ENCODE measurements at places on chromosomes 2 and 18.

DNA sequence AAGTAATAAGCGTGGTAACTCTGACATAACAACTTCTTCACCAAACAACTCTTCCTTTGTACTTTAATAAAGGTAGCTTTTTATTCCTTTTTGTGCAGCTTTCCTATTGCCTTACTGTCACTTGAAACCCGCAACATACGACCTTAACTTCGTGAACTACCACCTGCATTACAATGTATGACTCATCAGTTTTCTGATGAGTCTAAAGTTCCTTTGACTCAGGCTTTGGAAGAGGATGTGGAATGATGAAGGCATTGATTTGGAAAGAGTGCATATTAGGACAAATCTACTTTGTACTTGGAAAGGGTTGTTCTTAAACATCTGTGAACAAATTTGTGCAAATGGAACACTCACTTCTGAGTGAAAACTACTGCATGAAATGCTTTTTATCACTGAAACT lies 1012.1 kb downstream of the TMEM182 start:
- no peak for DNase-seq

DNA sequence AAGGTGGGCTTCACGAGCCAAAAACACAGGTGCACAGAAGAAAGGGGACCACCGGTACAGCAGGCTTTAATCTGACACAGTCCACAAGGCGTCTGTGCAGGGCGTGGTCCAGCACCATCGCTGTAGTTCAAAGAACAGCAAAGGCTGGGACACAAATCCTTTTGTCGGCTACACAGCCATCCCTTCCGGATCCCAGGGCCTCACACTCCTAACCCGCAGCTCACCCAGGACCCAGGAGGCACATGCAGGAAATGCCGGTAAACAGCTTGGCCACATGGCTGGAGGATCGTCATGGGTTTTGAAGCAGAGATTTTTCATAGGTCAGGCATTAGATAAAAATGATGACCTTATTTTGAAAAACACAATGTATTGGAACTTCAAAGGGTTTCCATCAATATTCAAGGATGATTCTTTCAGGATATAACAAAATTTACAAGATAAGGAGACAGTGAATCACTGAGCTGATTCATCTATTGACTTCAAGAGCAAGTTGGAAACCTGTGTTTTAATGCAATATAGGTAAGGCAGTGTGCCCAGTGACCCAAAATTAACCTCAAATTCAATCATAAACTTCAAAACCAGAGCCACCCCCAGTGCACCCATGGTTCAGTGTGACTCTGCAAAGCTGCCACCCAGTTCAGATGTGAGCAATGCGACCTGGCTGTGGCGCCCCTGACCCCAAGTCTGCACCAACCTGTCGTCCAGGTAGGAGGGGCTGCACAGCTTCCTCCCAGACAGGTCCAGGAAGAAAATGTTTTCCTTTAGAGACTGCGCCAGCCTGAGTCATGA lies 74.4 kb downstream of the TMEM18 start:
- no peak for DNase-seq

GRCh38 chr2:15263976-15264685 lies 297.0 kb downstream of the NBAS start:
- no peak for DNase-seq

- no peak for DNase-seq
Observed at GRCh38 chr18:61742565-61743429, 150.0 kb downstream of the RNF152 start.

DNA sequence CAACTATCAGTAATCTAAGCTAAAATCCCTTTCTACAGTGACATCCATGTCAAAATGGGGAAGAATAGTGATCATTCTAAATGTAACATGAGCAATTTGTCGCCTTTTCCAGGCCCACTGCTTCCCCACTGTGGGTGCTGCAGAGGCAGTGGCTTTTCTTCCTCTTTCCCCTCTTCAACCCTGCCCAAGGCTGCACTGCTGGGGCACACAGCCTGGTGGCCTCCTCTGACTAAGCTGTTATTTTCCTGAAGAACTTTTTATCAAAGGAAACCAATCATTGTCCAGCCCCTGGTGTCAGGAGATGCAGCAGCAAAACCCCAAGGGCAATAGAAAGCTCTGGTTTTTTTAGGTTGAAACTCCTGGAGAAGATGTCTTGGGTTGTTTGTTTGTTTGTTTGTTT lies 117.6 kb upstream of the KLF7 start:
- DNase-seq = no peak

DNA sequence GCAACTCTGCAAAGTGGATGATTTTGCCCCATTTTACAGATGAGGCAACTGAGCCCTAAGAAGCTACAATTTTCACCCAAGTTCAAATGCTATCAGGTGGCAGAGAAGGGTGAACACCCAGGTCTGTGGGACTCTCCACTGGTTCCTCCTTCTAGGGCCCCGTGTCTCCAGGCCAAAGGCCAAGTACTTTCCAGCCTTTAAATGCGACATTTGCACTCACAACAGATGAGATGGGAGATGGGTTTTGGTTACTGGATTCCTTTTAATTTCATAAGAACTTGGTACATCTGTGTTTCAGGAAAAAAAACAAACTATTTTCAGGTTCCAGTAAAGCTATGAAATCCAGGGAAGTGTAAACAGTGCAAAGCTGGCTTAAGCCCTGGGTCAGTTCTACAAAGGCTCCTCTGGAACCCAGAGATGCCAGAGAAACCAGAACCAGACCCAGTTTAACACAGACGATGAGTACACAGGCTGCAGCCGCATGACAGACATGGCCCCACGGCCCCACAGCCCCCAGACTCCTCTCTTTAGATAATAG lies 361.7 kb downstream of the ANAPC1 start:
- no peak for DNase-seq

- no peak for DNase-seq
Observed at GRCh38 chr2:130818809-130819208, 17.9 kb upstream of the ARHGEF4 start.

DNA sequence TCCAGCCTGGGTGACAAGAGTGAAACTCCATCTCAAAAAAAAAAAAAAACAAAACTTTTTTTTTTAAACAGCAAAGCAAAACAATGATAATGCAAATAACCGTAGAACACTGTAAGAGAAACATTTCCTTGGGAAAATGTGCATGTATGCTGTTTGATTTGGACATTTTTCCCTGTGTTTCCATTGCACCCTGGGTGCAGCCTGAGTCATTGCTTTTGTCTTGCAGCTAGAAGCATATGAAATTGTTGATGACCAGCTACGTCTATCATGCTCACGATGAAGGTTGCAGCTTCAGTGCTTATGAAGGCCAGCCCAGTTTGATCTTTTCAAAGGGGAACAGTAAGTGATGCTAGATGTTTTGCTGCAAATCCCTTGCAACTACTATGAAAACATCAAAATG lies 41.5 kb downstream of the MOGAT1 start:
- no peak for DNase-seq

- DNase-seq = no peak
Observed at GRCh38 chr2:126749537-126749936, 93.6 kb downstream of the GYPC start.

DNA sequence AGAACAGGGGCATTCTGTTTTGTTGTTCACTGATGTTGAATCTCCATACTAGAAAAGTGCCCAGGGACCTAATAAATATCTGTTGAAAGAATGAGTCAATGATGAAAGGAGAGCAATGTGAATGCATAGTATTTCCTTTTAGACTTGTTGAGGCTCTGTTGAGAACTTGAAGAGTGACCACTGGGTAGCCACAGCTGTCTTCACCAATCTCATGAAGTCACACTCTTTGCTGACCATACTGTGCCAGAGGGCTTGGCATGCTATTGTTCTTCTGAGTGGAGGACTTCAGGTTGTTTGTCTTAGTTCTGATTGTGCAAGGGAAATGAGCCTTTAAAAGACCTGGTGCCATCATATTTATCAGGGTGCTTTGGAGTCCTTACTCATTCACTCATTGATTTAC lies 41.6 kb upstream of the NT5C1B start:
- DNase-seq = no peak

- DNase-seq = no peak
Observed at GRCh38 chr18:64116571-64117175, 32.2 kb downstream of the LINC00305 start.

DNA sequence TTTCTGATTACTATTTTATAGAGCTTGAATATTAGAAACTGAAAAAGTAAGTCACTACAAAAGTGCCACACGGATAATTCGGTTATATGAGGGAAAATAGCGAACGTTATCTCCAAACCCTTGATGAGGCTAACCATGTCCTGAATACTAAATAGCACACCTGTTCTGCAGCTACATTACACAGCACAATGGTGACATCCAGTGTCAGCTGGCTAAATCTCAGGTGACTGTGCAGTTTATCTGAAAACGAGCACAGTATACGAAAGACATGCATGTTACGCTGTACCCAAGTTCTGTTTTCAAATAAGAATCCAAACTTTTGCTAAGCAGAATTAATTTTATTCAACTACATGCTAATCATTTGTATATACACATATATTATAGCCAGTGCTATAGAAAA lies 9.0 kb downstream of the CCDC68 start:
- DNase-seq = no peak

GRCh38 chr2:190596993-190597392 lies 51.9 kb upstream of the NAB1 start:
- DNase-seq = no peak

DNA sequence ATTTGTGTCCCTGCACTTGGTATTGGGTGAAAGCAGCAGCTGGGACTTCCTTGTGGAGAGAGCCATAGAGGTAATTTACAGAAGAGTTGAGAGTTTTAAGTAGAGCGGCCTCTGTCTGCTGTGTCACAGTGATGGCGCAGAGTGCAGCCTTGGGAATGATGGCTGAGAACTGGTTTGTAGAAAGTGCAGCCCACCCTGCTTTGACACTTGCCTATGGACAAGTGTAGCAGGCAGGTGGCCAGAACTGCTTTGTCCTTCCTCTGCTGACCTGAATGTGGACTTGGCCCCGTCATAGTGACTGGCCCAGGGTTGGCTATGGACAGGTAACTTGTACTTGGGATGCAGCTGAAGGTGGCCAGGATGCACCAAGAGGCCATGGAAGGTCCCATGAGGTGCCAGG lies 6.4 kb upstream of the ANO7 start:
- DNase-seq = no peak

GRCh38 chr2:177241711-177242120 lies 22.8 kb downstream of the NFE2L2 start:
- no peak for DNase-seq

DNA sequence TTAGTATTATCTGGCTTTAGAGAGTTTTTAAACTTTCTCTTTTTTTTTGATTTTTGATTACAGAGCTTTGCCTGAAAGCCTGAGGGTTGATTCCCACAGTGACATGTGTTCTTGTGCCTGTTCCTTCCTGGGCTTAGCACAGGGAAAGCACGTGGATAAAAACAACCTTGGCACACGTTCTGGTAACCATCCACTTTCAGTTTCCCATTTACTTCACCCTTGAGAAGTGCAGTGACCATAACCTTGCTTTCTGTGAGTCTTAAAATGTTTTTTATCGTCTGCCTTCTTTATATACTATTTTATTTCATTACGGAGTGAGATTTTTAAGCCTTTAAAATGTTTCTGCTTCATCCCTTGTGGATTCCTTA lies 11.5 kb downstream of the CD226 start:
- DNase-seq = no peak

- DNase-seq = no peak
Observed at GRCh38 chr2:23654756-23655155, 269.8 kb downstream of the KLHL29 start.

DNA sequence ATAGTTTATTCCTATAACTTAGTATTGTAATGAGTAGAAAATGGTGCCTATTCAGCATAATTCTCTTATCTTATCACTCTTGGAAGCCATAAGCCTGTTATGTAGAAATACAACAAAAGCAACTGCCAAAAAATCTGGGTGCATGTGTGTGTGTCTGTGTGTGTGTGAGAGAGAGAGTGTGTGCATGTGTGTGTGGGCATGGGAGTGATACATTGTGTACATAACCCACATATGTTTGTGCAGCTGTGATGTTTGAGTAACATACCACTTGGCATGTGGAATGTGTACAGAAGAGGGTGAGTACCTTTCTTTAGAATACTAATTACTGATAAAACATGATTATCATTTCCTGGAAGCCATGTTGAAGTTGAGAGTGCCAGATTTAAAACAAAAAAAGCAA lies 642.3 kb upstream of the SYT4 start:
- DNase-seq = no peak

GRCh38 chr2:191171708-191172355 lies 21.0 kb upstream of the STAT4 start:
- DNase-seq = no peak

DNA sequence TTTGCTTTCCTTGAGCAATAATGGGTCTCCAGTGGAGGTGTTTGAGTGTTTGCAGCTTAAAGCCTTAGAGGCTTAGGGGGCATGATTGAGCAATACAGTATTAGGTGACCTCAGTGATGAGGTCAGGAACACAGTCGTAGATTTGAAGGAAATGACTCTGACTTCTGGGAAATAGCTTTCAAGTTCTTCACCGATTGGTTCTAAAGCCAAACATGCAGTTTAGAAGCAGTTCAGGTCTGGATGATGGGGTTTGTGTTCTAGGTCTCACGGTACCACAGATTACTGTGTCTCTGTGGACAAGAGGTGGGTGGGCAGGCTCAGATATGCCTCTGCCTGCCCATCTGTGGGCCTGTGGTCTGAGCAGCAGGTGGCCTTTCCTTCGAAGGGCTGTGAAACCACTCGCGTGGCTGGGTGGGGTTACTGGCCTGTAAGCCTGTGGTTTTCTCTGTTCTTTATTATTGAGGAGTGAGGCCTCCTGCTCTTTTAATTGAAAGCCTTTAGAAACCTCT lies 7.8 kb downstream of the MTHFD2 start:
- no peak for DNase-seq

DNA sequence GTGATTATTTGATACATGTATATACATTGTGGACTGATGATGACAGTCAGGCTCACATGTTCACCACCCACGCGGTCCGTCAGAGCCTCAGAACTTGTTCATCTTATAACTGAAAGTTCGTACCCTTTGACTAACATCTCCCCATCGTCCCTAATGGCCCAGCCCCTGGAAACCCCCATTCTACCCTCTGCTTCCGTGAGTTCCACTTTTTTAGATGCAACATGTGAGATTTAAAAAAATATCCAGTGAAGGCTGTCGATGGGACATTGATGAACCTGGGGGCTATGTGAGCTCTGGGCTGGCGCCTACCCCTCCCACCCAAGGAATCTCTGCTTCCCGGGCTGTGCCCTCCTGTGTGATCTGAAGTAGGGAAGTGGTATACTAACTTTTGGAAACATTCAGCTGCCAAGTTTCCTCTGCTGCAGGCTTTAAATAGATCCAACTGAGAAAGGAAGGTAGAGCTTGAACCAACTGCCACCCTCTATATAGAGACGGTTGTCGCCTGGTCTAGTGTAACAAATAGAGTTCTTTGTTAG lies 163.8 kb downstream of the FAM210A start:
- no peak for DNase-seq

- no peak for DNase-seq
Observed at GRCh38 chr2:187580462-187581124, 26.4 kb upstream of the TFPI start.

GRCh38 chr2:241860184-241861078 lies 1.7 kb upstream of the PDCD1 start:
- DNase-seq = no peak

GRCh38 chr2:232781765-232782164 lies 5.4 kb upstream of the KCNJ13 start:
- no peak for DNase-seq

- no peak for DNase-seq
Observed at GRCh38 chr2:185268651-185269050, 470.0 kb upstream of the FSIP2 start.

- DNase-seq = no peak
Observed at GRCh38 chr18:7170292-7170691, 52.7 kb upstream of the LAMA1 start.

- no peak for DNase-seq
Observed at GRCh38 chr2:111624411-111625156, 259.4 kb downstream of the ANAPC1 start.

Data from stimulated activated CD8-positive, alpha-beta memory T cell treated with anti-CD3 and anti-CD28 coated beads, Interleukin-7, amount 100 ng/mL, for 1 hour (primary cell).